ENCODE measurements at places on chromosomes 1 and 21.
A peak's percentile ranks its signal among the peaks of the same experiment; 100 is the strongest.

DNA sequence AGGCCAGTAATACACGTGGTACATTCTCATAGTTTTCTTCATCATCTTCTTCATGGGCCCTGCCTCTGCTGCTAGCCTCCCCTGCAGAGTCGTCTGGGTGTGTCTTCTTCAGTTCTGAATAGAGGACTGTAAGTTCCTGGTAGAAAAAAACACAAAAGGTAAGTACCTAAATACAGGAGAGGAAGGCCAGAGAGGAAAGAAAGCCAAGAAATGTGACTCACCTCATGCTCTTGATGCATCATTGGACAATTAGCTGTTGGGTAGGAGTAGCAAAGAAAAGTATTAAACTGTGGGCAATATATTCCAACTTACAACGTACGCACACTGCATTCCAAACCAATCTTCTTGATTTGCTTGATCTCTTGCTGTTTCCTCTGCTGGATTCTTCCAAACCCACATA is 21.8 kb downstream of the FCRL3 start:
- DNase-seq, result no peak

DNA sequence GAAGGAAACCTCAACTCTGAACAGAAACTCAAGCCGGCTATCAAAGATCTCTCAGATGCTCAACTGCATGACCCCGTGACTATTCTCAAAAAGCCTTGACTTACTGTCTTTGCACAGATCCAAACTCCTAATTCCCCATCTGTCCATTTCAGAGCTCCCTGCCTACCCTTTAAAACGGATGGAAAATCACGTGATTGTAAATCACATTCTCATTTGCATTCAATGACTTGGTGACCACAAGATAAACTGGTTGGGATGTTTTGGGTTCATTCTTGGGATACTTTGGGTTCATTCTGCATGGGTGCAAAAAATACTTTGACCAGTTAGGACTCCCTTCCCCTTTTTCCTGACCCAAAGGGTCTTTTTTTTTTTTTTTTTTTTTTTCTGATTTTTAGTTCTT is 41.3 kb upstream of the RUNX1 start:
- DNase-seq, result no peak

GRCh38 chr1:96387785-96388184 is 333.8 kb upstream of the PTBP2 start:
- no peak for DNase-seq

GRCh38 chr1:215393476-215393875 is 173.6 kb upstream of the KCTD3 start:
- DNase-seq, result no peak

- no peak for DNase-seq
Measured at GRCh38 chr1:4213366-4213973, 313.4 kb upstream of the C1orf174 start.

GRCh38 chr1:209556162-209556690 is 27.3 kb upstream of the CAMK1G start:
- no peak for DNase-seq

DNA sequence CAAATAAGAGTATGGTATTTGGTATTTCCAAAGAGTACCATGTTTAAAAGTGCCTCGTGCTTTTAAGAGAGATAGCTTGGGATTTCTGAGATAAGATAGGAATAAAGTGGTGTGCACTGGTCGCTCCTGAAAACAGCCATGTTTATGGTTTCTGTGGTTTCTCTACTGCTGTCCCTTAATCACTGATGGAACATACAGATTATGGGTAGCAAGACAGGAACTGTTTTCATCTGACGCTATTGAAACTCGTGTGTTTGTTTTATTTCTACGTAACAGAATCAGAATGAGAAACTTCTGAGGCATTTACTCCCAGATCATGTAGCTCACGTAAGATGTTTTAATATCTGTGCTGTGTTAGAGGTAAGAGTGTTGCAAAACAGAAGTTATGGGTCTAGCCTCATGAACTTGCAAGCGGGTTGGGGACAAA is 126.0 kb downstream of the KIAA0319L start:
- DNase-seq, result no peak

DNA sequence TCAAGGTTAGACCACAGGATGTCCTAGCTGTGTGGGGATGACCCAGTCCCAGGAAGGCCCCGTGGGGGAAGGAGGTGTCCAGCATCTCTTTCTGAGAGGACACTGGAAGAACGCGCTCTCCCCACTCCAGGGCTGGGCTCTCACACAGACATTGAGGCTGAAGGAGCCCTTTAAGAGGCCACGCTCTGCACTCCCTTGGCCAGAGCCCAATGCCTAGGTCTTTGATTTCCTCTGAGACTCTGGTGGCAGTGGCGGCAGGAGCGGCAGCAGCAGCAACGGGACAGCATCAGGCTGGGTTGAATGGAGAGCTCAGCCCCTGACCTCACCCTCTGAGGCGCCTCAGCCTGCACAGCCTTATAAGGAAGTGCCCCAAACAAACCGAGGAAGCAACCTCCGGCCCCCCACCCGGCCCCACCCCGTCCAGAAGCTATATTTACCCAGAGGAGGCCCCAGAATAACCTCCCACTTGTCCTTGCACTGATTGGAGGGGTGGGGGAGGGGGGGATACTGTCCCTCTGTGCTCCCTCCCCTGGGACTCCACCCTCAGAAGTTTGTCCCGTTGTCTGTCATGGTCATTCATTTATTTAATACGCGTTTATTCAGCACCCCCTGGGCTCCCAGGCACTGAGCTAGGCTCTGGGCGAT is 12.3 kb downstream of the NES start:
- no peak for DNase-seq

- DNase-seq, result no peak
Measured at GRCh38 chr1:28028873-28029654, 59.3 kb downstream of the EYA3 start.

- DNase-seq, result peak; percentile 73
Measured at GRCh38 chr1:115280064-115280463, 58.0 kb downstream of the NGF start.

DNA sequence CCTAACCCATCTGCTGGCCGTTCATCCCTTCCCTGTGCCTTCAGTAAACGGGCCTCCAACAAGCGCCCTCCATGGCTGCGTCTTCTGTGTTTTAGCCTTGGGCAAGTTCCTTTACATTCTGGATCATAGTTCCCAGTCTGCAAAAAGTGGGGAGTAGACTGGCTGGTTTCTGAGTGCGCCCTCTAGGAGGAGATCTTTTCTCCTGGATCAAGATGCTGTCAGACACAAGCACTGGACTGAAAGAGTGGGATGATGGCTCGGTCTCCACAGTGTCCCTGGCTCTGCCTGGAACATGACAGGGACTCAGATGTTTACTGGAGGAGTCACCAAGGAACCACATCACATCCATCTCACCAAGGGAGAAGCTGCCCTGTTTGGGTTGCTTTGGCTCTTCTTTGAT is 88.8 kb downstream of the PRDM2 start:
- no peak for DNase-seq

GRCh38 chr1:51000160-51000559 is 30.1 kb downstream of the CDKN2C start:
- no peak for DNase-seq

DNA sequence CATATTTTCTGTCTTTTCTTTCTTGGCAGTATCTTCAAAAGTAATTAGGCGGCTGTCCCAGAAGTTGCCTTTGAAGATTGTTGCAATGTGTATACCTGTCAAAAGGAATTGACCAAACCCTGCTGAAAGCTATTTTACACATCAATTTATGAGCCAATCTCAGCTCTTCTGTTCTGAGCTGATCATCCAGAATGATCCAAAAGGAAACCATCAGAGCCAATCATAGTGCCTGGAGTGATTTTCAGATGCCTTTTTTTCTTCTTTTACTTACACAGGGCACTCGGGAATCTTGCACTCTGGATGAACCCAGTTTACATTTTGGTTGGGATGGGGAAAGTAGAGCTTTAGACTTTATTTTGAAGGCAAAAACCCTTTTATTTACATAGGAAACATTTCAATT is 21.8 kb upstream of the APOBEC4 start:
- peak; percentile 79 for DNase-seq

DNA sequence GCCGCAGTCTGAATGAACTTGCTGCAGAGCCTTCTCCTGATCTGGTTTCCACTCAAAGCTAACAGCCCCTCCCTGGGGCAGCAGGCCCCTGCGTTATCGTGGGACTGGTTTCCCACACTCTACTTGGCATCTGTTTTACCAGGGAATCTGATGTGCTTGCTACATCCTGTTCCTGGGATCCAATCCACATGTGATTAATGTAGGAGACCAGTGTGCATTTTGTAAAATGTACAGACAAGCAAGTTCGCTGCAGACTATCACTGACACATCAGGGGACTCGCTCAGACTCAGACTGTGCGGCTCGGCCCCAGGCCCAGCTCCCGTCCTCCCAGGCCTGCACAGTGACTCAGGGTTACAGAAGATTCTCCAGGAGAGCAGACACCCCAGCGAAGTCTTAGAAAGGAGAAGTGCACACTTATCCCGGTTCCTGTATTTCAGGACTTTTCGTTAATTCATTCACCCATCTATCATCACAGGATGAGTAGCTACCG is 340.1 kb downstream of the MATN1 start:
- no peak for DNase-seq

DNA sequence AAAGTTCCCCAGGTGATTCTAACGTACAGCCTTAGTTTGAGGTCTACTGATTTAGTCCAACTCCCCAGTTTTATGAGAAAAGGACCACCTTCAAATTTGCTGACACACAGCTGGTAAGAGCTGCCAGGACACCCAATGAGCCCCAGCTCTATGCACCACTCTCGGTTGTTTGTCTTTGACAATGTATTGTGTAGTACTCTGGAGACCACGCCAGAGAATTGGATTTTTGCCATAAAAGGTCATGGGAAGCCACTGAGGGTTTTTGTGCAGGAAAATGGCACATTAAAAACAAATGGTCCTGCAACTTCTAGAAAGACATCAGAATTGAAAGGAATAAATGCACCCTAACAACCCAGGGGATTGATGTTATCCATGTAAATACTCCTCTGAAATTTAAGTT is 7.1 kb upstream of the IER5 start:
- DNase-seq, result no peak

DNA sequence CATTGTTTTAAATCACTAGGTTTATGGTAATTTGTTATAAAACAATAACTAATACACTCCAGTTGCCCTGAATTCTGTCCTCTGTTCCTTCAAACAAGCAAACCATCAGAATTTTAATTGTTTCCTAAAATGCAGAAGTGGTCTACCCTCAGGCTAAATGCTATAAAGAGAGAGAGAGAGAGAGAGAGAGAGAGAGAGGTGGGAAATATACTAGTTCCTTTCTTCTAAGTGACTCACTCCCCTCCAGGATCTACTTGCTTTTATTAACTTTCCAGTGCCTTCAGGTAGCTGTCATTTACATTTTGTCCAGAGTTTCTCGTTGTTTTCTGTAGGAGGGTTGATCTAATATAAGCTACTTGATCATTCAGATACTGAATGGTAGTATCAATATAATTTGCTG is 26.4 kb downstream of the LRRC53 start:
- DNase-seq, result no peak

DNA sequence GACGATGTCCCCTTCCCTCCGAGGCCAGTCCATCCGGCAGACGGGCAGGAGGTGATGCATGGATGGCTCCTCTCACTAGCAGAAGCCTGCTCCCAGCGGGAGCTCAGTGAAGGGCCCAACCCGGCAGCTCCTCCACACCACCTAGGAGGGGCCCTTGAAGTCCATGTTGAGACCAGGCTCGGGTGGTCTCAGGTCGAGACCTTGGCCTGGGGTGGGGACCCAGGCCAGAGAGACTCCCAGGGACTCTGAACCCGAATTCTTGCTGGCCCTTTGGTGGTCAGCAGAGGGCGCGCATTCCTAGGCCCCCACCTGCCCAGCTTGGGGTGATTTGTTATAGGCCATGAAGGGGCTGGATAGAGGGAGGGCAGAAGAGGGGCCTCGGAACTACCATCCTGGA is 642 bp upstream of the NT5C1A start:
- DNase-seq, result no peak

DNA sequence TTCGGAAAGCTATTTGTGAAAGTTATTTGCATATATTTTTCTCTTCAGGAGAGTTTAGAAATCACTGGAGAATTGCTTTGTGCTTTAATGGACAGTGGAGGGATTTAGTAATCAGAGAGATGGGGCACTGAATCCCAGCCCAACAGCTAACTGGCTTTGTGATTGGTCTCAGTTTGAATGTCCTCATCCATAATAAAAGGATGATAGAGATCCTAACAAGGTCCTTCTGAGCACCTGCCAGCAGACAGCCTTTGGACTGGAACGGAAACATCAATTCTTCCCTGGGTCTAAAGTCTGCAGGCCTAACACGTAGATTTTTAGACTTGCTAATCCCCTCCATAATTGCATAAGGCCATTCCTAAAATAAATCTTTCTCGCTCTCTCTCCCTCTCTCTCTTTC is 112.0 kb upstream of the ADAMTS5 start:
- no peak for DNase-seq

DNA sequence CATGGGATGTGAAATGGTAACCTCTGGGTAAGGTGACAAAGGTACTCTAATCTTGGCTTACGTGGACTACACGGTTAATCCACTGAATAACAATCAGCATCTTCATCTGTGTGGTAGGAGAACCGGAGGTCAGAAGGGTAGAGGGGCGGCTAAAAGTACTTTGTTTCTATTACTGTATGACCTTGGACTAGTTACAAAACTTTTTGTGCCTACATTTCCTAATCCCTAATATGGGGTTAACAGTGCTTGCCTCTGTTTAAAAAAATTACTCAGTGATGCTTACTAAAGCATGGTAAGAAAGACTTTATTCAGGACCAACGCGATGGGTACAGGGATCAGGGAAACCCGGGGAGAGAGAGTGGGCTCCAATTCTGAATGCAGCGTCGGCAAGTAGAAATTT is 1.7 kb upstream of the MRPS6 start:
- no peak for DNase-seq

DNA sequence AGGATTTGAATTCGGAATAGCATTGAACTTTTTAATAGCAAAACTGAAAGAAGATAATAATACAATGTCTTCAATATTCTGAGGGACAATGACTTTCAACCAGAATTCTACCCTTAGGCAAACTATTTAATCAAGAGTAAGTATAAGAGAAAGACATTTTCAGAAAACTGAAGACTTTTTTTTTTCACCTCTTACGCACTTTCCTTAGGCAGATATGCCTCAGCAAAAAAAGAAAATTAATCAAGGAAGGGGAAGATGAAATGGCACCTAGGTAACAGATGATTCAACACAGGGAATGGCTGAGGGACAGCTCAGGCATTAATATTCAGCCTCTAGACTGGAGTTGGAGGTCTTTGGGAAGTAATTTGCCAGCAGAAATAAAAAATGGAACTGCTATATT is 184.9 kb downstream of the URB2 start:
- DNase-seq, result no peak

GRCh38 chr1:222123111-222123510 is 381.2 kb upstream of the DUSP10 start:
- no peak for DNase-seq

All from muscle of arm (tissue), 14 donors.